NCI-H510A treated with DMSO at 0.1 percent for 48 hours (cell line): ENCODE measurements at places on chromosomes 16 and 17.
A peak's percentile ranks its signal among the peaks of the same experiment; 100 is the strongest.

- DNase-seq: no peak
These were observed 108.4 kb upstream of the METRNL start for GRCh38 chr17:82970818-82971590.

- no peak for DNase-seq
These were observed 14.9 kb upstream of the WNT9B start for GRCh38 chr17:46836500-46836899.

DNA sequence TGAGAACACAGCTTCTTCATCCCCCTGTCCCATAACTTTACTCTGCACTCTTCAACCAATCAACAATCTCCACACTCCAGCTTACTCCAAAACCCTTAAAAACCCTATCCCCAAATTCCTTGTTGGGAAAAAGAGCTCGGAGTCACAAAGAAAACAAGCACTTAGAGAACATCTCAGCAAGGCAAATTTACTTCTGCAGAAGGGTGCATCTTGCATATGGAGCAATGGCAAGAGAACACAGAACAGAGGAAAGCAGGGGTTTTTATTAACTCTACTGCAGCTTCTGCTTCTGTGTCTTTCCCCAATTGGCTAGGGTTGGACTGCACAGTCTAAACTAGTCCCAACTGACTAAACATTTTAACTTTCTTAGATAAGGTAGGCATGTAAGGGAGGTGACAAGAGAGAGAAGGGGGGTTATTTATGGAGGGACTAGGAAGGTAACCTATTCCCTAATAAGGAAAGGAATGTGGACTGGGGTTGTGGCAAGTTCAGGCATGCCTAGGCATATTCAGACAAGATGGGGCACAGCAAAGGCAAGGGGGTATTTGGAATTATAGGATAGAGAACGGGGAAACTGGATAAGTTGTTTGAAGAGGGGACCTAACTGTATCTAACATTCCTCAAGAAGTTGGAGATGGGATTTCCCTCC, 125.5 kb downstream of the CACNG3 start:
- no peak for DNase-seq

DNA sequence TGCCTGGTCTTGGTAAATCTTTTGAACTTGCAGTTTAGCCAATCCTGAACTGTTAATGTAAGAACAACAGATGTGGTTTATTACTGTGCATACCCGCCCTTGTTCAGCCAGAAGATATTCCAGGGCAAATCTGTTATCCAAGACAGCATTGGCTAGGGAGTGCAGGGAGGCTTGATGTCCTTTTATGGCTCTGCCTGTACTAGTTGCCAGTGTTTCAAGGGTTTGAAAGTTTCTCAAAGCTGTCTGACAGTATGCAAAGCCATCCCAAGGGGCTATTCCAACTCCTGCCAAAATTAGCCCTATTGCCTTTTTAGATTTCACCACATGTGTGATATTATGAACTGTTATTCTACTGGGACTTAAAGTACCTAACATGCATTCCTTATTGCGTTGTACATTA, 30.1 kb downstream of the LCMT1 start:
- DNase-seq: no peak

DNA sequence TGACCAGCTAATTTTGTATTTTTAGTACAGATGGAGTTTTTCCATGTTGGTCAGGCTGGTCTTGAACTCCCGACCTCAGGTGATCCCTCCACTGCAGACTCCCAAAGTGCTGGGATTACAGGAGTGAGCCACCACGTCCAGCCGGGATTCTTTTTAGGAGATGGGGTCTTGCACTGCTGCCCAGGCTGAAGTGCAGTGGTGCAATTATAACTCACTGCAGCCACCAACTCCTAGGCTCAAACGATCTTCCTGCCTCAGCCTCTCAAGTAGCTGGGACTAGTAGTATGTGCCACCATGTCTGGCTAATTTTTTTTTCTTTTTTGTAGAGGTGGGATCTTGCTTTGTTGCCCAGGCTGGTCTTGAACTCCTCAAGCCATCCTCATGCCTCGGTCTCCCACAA, 56.4 kb upstream of the MGAT5B start:
- no peak for DNase-seq

GRCh38 chr17:30134551-30134950, 17.9 kb downstream of the NSRP1 start:
- DNase-seq: no peak

GRCh38 chr17:8222380-8222629, 11.9 kb upstream of the AURKB start:
- no peak for DNase-seq

DNA sequence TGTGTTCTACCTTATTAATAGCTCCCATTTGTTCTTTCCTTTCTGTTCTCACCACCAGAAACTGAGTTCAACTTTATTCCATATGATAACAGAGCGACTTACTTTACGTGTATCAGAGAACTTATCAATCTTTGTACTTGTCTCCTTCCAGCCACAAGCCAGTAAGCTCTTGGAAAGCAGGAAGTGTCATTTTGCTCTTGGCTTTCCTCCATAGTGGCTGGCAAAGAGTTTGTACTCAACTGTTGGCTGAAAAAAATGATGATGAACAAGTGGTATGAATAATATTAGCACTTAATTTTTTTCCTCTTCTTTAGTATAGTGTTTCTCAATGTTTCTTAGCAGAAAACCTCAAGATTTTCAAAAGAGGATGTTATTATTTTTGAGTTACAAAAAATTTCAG, 182.4 kb upstream of the TOM1L1 start:
- DNase-seq: no peak

DNA sequence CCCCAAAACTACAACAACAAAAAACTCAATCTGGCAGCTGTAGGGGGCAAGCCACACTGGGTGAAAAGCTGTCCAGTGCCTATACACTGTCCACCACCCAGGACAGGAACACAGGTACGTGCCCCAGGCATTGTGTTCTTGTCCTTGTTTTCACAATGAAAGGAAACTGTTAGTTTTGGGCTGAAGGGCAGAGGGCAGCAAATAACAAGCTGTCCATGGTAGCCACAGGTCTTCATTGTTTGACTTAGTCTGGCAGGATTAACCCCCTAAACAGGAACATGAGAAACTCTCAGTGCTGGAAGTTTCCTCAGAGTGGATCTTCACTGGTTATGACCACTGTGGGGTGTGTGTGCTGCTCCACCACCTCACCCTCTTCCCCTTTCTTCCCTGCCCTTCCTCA, 224.6 kb upstream of the N4BP1 start:
- no peak for DNase-seq

- DNase-seq: peak; percentile 45
These were observed 358.6 kb upstream of the CDH11 start for GRCh38 chr16:65480281-65481091.

DNA sequence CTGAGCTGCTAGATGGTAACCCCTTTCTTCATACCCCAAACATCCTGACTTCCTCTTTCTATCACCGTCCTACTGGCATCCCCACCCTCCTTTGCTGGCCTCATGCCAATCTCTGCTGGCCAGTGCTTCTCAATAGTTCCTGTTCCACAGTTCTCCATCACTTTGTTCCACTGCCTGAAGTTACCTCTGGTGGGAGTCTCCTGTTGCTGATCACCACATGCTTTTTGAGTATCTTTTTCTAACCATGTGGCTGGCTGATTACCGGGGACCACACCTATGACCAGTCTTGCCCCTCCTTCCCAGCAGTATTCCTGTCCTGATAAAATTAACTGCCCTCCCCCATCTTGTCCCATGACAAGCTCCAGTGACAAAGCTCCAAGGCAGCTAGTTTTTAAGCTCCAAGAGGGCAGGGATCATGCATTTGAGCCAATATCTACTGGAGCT, 380.4 kb upstream of the CCL2 start:
- no peak for DNase-seq

- DNase-seq: no peak
These were observed 31.8 kb downstream of the PRMT7 start for GRCh38 chr16:68342620-68343019.

GRCh38 chr17:48352630-48353029, 77.4 kb downstream of the SKAP1 start:
- DNase-seq: no peak

GRCh38 chr17:72378414-72379390, 257.9 kb downstream of the SOX9 start:
- no peak for DNase-seq

DNA sequence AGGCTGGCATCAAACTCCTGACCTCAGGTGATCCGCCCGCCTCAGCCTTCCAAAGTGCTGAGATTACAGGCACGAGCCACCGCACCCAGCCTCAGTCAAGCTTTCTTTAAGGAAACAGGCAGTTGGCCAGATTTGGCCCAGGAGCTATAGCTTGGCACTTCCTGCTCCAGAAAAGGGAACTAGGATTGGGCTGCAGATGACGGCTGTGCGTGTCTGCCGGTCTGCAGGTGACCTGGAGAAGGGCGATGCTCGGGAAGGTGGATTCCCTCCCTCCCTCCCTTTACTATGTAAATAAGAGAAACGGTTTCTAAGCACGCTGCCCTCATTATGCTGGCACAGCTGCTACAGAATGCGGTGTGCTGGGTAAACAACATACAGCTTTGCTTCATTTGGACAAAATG, 215.9 kb downstream of the RPTOR start:
- peak; percentile 96 for DNase-seq

- DNase-seq: no peak
These were observed 512 bp downstream of the PMM2 start for GRCh38 chr16:8798174-8798527.

- no peak for DNase-seq
These were observed 54.4 kb upstream of the ARHGAP44 start for GRCh38 chr17:12734926-12735325.

DNA sequence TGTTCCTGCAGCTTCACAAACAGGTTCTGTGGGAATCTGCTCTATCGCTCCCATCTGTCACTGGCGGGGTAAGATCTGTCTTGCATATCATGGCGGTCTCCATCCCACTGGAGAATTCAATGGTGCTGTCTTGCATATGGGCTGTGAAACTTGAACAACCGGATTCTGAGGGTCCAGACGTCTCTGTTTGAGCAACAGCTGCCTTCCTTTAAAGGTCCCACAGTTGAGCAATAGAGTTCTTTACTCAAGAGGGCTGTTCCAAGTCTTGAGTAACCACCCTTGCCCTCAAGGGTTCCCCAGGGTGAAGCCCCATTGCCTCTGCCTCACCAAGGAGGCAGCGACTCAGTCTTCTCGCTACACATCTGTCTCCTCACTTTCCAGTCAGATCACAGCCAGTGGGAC, 50.8 kb downstream of the ZFHX3 start:
- DNase-seq: no peak

- DNase-seq: peak; percentile 60
These were observed 83.0 kb upstream of the CDC42EP4 start for GRCh38 chr17:73394512-73395450.

GRCh38 chr17:37067555-37068111, 118.9 kb downstream of the AATF start:
- peak; percentile 20 for DNase-seq

GRCh38 chr17:47131761-47132160, 57.3 kb downstream of the CDC27 start:
- no peak for DNase-seq

DNA sequence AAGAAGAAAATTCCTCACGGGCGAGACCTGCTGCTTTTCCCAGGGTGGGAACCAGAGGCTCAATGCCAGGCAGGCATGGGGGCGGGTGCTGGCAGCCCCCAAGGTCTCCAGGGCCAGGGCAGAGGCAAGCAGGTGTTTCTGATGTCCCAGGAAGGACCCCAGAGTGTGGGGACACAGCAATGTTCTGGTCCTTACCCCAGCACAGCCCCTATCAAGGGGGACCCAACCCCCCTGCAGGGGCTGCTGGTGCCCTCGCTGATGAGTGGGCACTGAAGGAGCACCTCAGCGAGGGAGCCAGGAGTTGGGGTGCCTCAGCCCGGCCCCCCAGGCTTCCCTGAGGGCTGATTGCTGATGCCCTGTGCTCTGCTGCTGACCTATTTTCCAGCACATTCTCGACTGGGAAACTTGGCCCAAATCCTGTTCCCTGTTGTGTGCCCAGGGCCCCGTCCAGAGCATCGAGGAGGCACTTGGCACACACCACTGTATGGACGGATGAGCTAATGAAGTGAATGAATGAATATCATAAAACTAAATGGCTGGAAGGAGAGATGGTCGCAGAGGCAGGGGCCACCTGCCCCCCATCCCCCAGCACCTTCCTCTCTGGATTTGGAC, 2.8 kb downstream of the DBNDD1 start:
- DNase-seq: no peak

DNA sequence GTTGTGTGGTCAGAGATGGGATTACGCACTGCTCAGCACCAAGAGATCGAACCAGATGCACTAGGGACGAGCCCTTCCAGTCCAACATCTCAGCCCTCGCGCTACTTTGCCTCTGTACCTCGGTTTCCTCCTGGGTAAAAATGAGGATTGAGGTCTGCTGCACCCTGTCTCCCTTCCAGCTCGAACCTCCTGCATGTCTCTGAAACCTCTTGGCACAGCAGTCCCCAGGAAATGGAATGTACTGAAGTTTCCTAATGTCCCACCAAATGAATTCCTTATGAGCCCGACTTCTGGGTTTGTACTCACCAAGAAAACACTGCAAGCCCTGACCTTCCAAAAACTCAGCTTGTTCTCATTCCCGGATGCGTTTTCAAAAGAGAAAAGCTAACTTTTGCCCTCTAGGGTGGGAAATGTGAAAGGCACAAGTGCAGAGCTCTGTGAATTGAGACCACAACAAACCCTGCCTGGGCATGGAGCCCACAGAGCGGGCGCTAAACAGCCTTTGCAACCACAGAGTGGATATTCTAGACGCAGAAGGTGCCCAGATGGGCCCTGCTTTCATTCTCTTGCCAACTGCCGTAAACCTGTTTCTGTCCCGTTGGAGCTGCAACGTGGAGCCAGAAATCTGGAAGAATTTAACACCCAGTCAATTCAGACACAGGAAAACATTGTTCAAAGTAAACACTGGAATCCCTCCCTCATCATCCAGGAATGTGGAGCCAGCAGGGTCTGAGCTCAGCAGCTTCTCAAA, 10.3 kb downstream of the CDRT4 start:
- no peak for DNase-seq

DNA sequence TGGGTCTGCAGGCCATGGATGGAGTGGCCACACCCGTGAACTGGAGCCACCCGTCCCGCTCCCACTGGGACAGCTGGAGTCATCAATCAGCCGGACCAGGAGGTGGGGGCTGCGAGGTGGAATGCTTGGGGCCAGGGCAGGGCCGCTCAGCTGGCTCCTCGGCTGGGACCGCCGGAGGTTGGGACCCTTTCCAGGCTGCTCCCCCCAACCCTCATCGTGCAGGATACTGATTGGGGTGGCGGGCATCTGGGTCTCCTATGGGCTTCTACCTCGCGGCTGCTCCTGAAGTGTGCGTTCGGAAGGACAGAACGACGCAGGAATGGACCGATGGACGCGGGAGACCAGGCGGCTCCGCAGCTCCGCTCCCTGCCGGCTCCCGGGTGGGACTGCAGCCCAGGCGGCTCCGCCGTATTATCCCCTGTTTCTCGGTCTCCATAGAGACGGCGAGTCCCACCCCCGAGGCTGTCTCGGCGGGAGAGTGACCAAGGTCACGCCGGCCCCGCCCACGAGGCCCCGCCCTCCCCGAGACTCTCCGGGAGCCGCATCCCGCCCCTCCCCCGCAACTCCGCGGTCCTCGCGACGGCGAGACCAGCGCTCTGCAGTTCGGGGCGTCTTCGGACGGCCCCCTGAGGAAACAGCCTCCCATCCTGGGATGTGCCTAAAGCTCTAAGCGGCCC, at the start of gene TPPP3:
TSS of gene TPPP3 (minus strand) at position 388 of the 677 bp plus-strand sequence. CDS start 2,387 bp downstream, outside the sequence.
- peak; percentile 39 for DNase-seq

- DNase-seq: no peak
These were observed 297.0 kb downstream of the MAP2K6 start for GRCh38 chr17:69711541-69711940.

GRCh38 chr17:47841488-47842291, 617 bp upstream of the SCRN2 start:
- no peak for DNase-seq
